ENCODE measurements at places on chromosomes 5 and 9. TPM values are rescaled to one million over a fixed set of nuclear protein-coding genes. Genes with fewer than 3 reads are reported as not detected.
A peak's percentile ranks its signal among the peaks of the same experiment; 100 is the strongest.

DNA sequence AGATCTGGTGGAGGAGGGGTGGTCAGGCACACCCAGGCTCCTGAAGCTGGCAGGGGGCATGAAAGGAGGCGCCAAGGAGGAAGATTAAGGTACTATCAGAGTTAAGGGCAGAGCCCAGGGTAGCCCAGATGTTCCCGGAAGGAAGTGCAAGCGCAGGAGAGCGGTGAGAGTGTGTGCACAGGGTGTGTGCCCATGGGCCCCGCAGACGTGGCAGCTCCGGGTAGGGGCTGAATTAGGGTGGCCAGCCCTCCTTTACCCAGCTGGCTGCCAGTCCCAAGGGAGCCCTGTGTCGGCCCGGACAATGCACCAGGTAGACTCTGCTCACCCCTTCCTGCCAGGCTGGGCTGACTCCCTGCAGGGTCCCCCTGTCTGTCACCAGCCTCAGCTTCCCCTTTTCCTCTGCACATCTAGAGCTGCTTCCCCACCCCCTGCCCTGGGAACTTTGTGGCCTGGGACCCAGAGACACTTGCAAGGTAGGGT, at the start of gene SMIM33:
Gene SMIM33 (plus strand): TSS at position 184 of the 480 bp plus-strand sequence. CDS start 118 bp downstream, at position 302.
- H3K36me3 ChIP-seq: peaks cover 15% of the 10 kb centered on the region
- peak within 1 kb of the TSS; percentile 93 for H3K27ac ChIP-seq
- DNase-seq: peak; percentile 61
- peaks cover 68% of the 10 kb centered on the region for H3K4me1 ChIP-seq
- H3K27me3 ChIP-seq: no peaks in the 10 kb centered on the region

Gene CCL27
- total RNA-seq: not detected

- no peaks in the 10 kb centered on the region for H3K27me3 ChIP-seq
- no peak overlapping the region for H3K4me3 ChIP-seq
- peak; percentile 20 for DNase-seq
- peaks cover 30% of the 10 kb centered on the region for H3K4me1 ChIP-seq
- no peak overlapping the region for H3K27ac ChIP-seq
- no peaks in the 10 kb centered on the region for H3K36me3 ChIP-seq
Observed at GRCh38 chr9:3751125-3751758, 225.4 kb upstream of the RFX3 start.

DNA sequence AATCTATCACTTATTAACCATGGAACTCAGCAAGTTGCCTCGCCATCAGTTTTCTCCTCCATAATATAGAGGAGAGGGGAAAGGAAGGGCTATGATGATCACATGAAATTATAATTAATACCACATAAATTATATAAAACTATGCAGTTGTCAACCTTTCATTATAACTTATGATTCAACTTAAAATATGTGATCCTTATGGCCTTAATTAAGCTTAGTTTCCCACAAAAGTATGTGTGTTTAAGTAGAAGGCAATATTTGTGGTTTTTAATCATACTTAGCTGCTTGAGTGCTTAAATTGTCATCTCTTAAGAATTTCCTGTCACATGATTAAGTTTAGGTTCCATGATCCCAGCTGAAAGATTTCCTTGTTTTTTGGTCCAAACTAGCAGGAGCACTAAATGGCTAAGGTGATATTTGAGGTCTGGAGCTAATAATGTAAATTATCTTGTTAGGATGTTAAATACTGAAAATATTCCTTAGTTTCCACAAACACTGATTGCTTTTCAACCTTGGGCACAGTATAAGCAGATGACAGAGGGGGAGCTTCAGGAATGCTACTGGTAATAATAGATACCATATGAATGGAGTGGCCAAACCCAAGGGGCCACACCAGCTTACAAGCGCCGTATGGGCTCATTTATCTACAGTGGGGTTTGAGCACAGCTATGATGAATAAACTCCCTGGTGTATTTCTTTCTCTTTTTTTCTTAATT, 26.4 kb upstream of the F2R start:
- H3K36me3 ChIP-seq: peaks cover 43% of the 10 kb centered on the region
- no peaks in the 10 kb centered on the region for H3K27me3 ChIP-seq
- no peak for DNase-seq
- H3K27ac ChIP-seq: no peak overlapping the region
- H3K4me1 ChIP-seq: peaks cover 15% of the 10 kb centered on the region
- no peak overlapping the region for H3K4me3 ChIP-seq

Gene PBX3
- 14.3 TPM for total RNA-seq

Gene ANXA1
- 19.9 TPM for total RNA-seq

All from activated naive CD4-positive, alpha-beta T cell treated with anti-CD3 and anti-CD28 coated beads for 36 hours (primary cell).